GDM1 (cell line): ENCODE measurements at places on chromosomes 6 and 20.

GRCh38 chr6:125826695-125827463, 36.1 kb downstream of the NCOA7 start:
- DNase-seq, result no peak

- DNase-seq, result no peak
Measured at GRCh38 chr6:111573892-111574797, 31.5 kb downstream of the TRAF3IP2 start.

DNA sequence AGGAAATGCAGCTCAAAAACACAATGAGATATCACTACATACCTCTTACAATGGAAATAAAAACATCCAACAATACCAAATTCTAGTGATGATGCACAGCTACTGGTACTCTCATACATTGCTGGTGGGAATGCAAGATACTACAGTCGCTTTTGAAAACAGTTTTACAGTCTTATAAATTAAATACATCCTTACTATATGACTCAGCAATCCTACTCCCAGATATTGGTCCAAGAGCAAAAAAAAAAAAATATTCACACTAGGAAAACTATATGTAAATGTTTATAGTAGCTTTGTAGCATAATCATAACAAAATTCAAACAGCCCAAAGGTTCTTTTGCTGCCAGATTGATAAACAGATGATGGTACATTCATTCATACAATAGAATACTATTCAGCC, 217.4 kb upstream of the FAM83B start:
- no peak for DNase-seq

DNA sequence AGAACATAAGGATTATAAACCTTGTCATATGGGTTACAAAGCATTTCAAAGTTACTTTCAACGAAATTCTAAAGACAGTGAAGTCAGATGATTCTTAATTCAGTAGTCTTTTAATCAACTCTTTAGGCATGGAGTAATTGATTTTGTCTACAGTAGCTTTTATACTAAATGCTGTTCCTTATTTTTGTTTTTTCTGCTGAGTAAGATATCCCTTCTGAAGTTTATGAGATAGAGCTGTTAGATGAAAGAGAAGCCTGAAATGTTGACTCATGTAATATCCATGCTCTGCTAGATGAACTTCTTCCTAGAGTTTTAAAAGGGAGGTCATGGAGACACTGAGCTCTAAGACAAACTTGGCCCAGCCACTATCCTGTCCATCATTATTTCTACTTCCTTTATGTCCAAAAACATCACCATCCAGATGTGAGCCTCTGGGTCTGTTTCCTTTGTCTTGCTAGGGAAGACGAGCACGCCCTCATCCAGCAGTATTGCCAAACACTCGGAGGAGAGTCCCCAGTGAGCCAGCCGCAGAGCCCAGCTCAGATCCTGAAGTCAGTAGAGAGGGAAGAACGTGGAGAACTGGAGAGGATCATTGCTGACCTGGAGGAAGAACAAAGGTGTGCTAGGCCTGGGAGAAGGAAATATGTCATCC, 550.3 kb downstream of the UTRN start:
- DNase-seq, result no peak

- no peak for DNase-seq
Measured at GRCh38 chr20:4091490-4092479, 76.4 kb upstream of the RNF24 start.

GRCh38 chr6:112086744-112087135, 542 bp downstream of the TUBE1 start:
- DNase-seq, result no peak

DNA sequence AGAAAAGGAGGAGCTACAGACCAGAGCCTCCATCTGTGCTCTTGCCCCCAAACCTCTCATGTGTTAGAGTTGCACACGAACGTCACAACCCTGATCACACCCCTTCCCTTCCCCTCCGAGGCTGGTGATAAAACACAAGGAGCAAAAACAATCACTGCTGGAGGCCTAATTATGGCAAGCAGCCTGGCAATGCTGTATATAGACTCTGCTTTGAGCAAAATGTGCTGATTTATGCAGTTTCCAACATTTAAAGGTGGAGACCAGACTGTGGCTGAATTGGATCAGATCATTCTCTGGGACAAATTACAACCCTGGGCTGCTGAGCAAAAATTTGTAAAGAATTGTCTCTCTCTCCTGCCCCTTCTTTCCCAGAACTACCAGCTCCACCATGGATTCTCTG, 64.6 kb upstream of the SRSF6 start:
- no peak for DNase-seq
